ENCODE measurements at places on chromosomes 1 and 21.

DNA sequence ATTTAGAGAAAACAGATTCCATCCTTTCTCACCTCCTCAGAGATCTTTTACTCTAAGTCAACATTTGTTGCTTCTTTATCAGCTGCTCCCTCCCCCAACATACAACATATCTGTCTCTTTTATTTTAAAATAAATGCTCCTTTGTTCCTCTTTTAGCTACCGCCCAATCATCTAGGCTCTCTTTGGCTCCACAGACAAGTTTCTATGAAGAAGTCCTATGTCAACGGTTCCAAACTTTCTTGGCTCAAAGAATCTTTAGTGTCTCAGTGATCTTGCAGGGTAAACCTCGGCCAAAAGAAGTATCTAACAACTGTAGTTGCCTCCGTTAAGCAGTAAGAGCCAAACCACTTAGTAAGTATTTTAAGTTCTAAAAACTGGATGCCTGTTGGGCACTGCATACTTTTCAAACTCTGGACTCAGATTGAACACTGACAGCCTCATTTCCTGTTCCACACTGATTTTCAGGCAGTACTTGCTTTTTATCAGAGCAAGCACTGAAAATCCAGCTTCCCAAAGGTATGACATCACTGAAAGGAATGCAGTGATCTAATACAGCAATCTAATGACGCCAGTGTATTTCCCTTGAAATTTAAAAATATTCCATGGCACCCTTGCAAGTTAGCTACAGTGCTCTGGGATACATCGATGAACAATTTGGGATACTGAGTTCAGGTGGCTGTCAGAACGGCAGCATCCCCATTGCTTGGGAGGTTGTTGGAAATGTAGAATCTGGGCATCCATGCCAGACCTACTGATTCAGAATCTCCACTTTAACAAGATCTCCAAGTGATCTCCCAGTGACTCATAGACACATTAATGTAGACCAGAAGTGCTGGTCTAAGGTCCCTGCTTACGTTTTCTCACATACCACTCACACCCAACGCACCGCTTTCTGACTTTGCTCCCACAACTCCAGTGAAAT lies 26.8 kb downstream of the EGLN1 start:
- DNase-seq = no peak

- no peak for DNase-seq
Observed at GRCh38 chr1:78369546-78369945, 121.2 kb upstream of the PTGFR start.

DNA sequence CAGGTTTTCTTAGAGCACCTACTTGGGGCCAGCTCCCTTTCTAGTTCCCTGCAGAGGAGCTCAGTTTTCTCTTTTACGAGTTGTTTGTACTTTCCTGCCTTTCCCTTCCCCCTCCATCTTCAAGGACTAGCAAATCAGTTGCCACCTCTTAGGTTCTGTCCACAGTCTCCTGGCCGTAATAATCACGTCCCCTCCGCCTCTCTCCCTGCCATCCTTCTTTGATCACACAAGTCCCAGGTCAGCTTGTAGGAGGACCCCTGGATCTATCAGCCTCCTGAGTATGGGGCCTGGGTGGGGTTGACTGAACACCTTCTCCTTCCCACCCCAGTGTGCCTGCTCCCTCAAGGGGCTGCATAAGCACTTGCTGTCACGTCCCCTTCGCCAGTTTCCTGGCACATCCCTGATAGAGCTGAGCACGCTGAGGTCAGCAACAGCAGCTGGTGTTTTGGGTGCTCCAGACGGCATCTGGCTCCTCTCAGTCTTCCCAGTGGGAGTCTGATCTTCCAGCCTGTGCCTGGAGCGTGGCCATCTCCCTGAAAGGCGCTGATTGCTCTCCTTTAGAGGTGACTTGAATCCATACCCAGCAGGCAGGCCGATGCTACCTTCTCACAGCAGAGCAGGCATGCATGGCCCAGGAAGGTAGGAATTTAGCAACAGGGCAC lies 216.1 kb upstream of the TMEM51 start:
- DNase-seq = no peak

- DNase-seq = no peak
Observed at GRCh38 chr21:14559102-14559501, 13.0 kb upstream of the SAMSN1 start.

DNA sequence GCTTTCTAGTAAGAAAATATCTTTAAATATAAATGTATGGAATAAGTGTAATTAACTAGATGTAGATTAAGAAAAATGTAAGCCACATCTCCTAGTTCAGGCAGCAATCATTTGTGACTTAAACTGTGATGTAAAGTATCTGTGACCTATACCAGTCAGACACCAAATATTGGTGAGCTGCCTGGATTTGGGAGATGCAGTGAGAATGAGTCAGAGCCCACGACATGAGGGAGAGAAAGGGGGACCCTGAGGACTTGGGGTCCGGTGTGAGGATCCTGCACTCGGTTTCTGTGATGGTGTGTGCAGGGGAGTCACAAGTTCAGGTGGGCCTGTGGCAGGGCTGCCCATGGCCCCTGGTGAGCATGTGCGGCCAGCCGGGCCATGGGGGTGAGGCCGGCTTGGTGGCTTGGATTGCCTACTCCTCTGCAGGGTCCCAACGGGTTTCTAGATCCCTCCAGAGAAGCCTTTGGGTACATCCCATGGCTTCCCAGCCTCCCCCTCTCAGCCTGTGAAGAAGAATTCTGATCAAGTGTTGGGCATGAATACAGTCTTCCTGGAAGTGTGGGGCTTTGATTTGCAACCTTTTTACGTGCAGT lies 19.0 kb upstream of the ABCG1 start:
- DNase-seq = no peak

DNA sequence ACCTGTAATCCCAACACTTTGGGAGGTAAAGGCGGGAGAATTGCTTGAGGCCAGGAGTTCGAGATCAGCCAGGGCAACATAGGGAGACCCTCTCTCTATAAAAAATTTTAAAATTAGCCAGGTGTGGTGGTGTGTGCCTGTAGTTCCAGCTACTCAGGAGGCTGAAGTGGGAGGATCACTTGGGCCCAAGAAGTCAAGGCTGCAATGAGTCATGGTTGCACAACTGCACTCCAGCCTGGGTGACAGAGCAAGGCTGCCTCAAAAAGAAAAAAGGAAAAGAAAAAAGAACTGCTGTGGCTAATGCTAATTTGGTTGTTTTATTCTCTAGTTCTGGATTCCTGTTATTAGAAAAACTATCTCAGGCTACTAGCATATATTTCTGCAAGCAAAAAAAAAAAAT lies 29.8 kb downstream of the DBT start:
- DNase-seq = no peak

DNA sequence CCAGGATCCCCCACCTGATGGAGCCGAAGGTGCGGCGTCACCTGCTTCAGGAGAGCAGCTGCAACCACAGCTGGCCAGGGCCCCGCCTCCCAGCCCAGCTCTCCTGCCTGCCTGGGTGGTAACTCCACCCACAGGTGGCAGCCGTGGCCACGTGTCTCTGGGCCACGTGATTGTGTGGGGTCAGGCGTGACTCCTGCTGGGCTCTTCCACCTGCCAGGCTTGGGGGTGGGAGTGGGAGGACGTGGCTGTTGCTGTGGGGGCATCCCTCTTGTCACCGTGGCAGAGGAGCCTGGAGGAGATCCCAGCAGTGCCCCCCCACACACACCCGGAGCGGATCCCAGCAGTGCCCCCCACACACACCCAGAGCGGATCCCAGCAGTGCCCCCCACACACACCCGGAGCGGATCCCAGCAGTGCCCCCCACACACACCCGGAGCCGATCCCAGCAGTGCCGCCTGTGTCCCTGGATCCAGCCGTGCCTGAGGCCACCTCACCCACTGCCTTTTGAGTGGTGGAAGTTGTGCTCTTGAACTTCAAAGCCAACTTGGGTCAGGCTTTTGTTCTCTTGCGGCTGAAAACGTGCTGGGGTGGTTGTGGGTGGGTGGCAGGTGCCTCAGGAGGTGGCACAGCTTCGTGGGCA lies 32.2 kb downstream of the POFUT2 start:
- peak; percentile 53 for DNase-seq

GRCh38 chr1:24659993-24660665 lies 17.0 kb downstream of the SRRM1 start:
- DNase-seq = no peak

DNA sequence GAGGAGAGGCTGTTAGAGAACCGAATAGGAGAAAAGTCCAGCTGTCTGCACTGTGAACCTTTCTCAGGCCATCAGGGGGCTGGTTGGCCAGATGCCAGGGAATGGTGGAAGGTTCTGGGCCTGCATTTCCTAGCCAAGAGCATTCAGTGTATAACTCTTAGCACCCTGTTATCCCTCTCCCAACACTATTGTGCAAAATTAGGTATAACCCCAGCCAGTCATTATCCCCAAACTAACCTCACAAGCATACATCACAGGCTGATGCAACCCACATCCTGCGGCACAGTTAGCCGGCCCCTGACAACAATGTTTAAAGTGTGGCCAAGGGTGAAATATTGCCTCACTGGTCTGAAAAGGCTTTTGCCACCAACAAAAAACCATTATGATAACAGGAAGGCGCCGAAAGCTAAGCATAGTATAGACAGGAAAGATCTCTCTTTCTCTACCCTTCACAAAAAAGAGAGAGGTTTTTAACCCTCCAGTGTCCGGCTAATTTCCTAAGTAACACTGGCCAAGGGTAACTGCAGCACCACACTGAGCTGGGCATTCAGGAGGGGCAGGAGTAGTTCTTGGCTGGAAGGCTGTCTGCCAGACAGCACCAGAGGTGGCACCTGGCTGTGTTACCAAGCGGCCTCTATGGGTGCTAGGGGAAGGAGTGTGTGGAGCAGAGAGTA lies 77.3 kb upstream of the BCAR3 start:
- peak; percentile 13 for DNase-seq

- no peak for DNase-seq
Observed at GRCh38 chr1:178066908-178067614, 26.8 kb upstream of the RASAL2 start.

DNA sequence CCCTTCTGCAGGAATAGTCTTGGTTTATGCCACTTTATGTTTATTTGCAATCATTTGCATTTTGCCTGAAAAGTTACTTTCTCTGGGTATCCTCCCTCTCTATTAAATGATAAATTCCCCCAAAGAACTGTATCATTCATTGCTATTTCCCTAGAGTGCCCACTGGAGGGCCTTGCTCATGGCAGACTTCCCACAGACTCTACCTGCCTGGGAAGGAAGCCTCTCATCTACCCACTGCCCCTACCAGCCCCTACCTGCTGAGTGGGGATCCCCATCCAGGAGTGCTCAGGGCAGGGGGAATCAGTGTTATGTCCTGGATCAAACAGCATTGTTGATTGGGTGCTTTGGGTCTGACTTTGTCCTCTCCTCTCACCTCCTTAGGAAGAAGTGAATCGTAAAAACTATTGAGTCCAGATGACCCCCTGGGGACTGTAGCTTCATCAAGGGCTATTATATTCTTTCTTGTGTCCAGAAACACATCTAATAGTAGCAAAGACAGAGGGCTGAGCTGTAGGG lies 6.8 kb upstream of the LRRN2 start:
- DNase-seq = no peak

DNA sequence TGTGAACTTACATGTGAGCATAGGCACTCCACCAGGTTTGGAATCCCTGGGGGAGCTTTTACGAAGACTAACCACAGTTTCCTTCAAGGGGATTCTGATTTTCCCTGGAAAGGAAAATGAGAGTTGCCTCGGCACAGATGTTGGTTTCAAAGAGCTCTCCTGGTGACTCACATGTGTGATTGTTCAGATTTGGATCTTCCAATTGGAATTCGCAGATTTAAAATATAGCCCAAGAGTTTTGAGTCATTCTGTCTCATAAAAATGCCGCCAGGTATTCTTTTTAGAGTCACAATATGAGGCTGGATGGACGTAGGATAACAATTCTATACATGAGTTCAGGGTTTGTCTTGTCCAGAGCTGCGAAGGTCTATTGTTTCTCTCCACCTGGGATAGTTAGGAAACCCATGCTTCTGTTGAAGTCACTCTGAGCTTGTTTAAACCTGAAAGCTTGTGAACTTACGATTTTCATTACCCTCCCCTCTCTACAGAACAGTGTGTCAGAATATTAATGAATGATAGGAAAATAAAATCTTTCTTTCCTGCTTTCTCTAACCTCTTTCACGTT lies 64.9 kb downstream of the TGFB2 start:
- no peak for DNase-seq

- no peak for DNase-seq
Observed at GRCh38 chr1:21338573-21339355, 48.5 kb upstream of the ECE1 start.

- DNase-seq = no peak
Observed at GRCh38 chr1:10122926-10123325, 87.4 kb upstream of the KIF1B start.

GRCh38 chr1:25168193-25169071 lies 63.9 kb downstream of the SYF2 start:
- no peak for DNase-seq

- peak; percentile 26 for DNase-seq
Observed at GRCh38 chr1:167121375-167122120, 27.7 kb downstream of the STYXL2 start.

- peak; percentile 40 for DNase-seq
Observed at GRCh38 chr1:221740993-221741702, 741 bp downstream of the DUSP10 start.
